ENCODE measurements at places on chromosomes 3 and 15. TPM values are rescaled to one million over a fixed set of nuclear protein-coding genes. Genes with fewer than 3 reads are reported as not detected.

The HIGD2B gene
- 0.55 TPM for total RNA-seq

The KY gene
- not detected for total RNA-seq

GRCh38 chr3:189787632-189788031, 156.4 kb downstream of the TP63 start:
- H3K27me3 ChIP-seq = no peaks in the 10 kb centered on the region
- no peak overlapping the region for H3K27ac ChIP-seq
- DNase-seq = no peak
- no peak overlapping the region for H3K4me3 ChIP-seq
- peaks cover 3% of the 10 kb centered on the region for H3K4me1 ChIP-seq

DNA sequence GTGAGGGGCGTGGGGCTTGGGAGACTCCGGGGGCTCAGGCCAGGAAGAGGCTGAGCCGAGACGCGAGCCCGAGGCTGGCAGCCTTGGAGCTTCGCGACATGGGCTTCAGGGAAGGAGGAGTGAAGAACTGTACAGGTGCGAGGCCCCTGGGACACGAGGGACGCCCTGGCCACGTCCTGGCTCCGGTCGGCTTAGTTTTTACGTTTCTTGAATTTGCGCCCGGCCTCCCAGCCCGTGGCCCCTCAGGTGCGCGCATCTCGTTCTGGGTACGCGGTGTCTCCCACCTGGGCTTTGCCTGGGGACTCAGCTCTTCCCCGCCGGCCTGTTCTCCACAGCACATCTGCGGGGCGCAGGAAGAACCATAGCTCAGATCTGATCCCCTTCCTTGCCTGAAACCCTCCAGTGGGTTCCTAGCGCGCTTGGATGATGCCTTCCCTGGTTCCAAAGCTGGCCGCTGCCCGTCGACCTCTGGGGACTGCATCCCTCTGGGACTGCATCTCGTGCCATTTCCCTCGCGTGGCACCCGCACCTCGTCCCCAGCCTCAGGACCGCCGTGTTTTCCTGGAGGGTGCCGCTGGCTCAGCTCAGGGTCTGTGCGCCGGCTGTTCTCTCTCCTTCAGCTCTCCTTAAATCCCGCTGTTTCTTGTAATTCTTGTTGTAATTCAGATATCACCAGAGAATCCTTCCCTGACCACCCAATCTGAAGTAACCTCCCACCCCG, 614 bp downstream of the CHCHD6 start:
- H3K27me3 ChIP-seq = peaks cover 28% of the 10 kb centered on the region
- peak overlapping the region; percentile 38 for H3K27ac ChIP-seq
- peaks cover 17% of the 10 kb centered on the region for H3K4me1 ChIP-seq
- no peak for DNase-seq
- H3K36me3 ChIP-seq = peaks cover 3% of the 10 kb centered on the region

GRCh38 chr3:61945657-61946056, 384.3 kb downstream of the PTPRG start:
- no peak for DNase-seq
- H3K27ac ChIP-seq = no peak overlapping the region
- H3K36me3 ChIP-seq = no peaks in the 10 kb centered on the region
- H3K4me1 ChIP-seq = no peaks in the 10 kb centered on the region

GRCh38 chr15:68112706-68113105, 58.6 kb downstream of the PIAS1 start:
- no peaks in the 10 kb centered on the region for H3K27me3 ChIP-seq
- H3K4me3 ChIP-seq = no peak overlapping the region
- no peak for DNase-seq
- H3K4me1 ChIP-seq = peaks cover 79% of the 10 kb centered on the region
- no peak overlapping the region for H3K27ac ChIP-seq

Data from activated B cell treated with CpG ODN at 0.5 μM for 24 hours (primary cell).